ENCODE measurements at places on chromosomes 6 and 20. TPM values are rescaled to one million over a fixed set of nuclear protein-coding genes. Genes with fewer than 3 reads are reported as not detected.

MYLK4 gene
- 0.14 TPM for total RNA-seq

SYCP2L gene
- not detected for total RNA-seq

PPP1R11 gene
- total RNA-seq = 60.9 TPM

GRCh38 chr6:120354452-120355098, 979.7 kb downstream of the TBC1D32 start:
- no peaks in the 10 kb centered on the region for H3K27me3 ChIP-seq
- DNase-seq = peak; percentile 57
- H3K4me1 ChIP-seq = no peaks in the 10 kb centered on the region
- H3K36me3 ChIP-seq = no peaks in the 10 kb centered on the region
- H3K4me3 ChIP-seq = no peak overlapping the region
- no peak overlapping the region for H3K27ac ChIP-seq

Data from activated CD4-positive, alpha-beta T cell treated with anti-CD3 and anti-CD28 coated beads, Interleukin-2, amount 10 ng/mL, durations not matched to agents 24 days and 14 days (primary cell).